ENCODE measurements at places on chromosomes 3 and 15.
A peak's percentile ranks its signal among the peaks of the same experiment; 100 is the strongest.

DNA sequence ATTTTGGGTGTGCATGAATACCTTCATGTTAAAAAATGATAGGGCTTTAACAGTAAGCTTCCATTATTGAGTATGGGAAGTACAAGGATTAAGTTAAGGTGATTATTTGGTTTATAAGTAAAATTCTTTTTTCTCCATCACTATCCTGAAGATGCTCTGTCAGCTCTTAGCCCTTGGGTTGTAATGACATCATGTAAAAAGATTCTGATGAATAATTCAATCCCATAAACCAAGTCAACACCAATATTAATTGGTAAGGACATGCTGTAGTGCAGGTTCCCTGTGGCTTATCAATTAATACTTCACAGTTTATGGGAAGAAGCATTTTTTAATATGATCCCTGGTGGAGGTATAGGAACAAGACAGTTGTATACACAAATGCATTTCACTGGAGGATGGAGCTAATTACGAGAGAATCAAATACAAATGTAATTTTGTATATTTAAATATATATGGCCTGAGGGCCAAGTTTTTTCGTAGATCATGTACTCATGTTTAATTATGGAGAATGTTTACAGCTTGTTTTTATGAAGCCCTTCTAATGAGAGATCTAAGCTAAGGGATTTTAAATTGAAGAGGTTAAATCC is 87.6 kb downstream of the SLC49A4 start:
- no peak for DNase-seq

DNA sequence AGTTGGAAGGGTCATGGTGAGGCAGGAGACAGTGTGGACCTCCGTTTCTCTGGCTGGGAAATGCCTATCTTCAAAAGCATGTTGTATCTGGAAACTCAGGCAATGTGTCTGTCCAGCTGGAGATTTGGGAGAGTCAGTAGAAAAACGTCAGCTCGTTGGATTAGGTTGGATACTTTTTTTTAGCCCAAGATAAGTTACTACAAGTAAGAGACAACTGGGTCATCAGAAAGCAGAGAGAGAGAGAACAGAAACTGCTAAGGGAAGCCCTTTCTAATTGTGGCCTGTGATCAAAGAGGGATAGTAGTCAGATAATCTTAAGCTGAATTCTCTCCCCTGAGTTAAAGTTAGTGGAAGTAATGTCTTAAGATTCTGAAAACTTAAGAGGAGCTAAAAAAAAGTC is 78.9 kb upstream of the ZNF280D start:
- DNase-seq, result peak; percentile 49

DNA sequence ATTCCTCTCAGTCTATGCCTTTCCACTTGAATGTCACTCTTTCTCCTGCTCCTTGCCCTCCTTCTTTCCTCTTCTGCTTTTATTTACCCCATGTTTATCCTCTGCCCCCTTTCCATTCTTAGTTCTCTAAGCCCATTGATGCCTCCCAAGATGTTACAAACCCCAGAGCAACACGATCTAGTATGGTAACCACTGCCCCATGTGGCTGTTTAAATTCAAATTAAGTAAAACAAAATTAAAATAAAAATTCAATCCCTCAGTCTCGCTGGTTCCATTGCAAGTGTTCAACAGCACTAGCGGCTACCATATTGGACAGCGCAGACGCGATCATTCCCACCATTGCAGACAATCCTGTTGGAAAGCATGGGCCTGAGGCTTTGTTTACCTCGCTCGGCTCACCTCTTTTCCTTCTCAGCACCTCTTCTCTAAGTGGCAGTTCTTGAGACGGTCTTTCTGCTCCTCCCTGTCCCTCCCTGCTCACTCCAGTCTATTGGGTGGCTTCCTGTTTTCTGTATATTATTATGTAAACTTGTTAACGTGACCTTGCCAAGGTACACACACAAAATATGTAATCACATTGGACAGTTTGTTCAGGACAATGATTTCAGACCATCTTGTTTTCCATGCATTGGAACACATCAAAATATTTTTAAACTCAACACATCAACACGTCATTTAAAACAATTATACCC is 21.8 kb upstream of the CA12 start:
- no peak for DNase-seq

DNA sequence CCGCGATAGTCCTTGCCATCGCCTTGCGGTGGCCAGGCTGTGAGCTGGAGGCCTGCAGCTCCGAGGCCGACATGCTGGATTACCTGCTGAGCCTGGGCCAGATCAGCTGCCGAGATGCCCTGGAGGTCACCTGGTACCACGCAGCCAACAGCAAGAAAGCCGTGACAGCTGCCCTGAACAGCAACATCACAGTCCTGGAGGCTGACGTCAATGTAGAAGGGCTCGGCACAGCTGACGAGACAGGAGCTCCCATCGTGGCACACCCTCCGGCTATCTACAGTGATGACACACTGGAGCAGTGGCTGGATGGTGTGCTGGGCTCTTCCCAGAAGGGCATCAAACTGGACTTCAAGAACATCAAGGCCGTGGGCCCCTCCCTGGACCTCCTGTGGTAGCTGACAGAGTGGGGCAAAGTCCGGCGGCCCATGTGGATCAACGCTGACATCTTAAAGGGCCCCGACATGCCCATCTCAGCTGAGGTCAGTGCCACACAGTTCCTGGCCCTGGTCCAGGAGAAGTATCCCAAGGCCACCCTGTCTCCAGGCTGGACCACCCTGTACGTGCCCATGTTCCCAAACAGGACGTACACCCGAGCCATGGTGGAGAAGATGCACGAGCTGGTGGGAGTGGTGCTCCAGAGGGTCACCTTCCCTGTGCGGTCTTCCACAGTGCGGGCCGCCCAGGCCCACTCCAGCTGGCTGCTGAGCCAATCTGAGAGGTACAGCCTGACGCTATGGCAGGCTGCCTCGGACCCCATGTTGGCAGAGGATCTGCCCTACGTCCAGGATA is 70.2 kb downstream of the FAM43A start:
- no peak for DNase-seq
